ENCODE measurements at places on chromosomes 13 and 19. TPM values are rescaled to one million over a fixed set of nuclear protein-coding genes. Genes with fewer than 3 reads are reported as not detected.

- H3K4me3 ChIP-seq, result no peak overlapping the region
- DNase-seq, result no peak
- no peaks in the 10 kb centered on the region for H3K4me1 ChIP-seq
- no peaks in the 10 kb centered on the region for H3K36me3 ChIP-seq
- H3K27me3 ChIP-seq, result no peaks in the 10 kb centered on the region
Measured at GRCh38 chr13:44487989-44488388, 88.1 kb downstream of the TSC22D1 start.

Gene CEACAM20
- total RNA-seq, result not detected

GRCh38 chr13:24887759-24888158, 123.8 kb downstream of the RNF17 start:
- H3K4me3 ChIP-seq, result no peak overlapping the region
- H3K36me3 ChIP-seq, result peaks cover 9% of the 10 kb centered on the region
- H3K27me3 ChIP-seq, result no peaks in the 10 kb centered on the region
- no peaks in the 10 kb centered on the region for H3K4me1 ChIP-seq
- DNase-seq, result no peak

DNA sequence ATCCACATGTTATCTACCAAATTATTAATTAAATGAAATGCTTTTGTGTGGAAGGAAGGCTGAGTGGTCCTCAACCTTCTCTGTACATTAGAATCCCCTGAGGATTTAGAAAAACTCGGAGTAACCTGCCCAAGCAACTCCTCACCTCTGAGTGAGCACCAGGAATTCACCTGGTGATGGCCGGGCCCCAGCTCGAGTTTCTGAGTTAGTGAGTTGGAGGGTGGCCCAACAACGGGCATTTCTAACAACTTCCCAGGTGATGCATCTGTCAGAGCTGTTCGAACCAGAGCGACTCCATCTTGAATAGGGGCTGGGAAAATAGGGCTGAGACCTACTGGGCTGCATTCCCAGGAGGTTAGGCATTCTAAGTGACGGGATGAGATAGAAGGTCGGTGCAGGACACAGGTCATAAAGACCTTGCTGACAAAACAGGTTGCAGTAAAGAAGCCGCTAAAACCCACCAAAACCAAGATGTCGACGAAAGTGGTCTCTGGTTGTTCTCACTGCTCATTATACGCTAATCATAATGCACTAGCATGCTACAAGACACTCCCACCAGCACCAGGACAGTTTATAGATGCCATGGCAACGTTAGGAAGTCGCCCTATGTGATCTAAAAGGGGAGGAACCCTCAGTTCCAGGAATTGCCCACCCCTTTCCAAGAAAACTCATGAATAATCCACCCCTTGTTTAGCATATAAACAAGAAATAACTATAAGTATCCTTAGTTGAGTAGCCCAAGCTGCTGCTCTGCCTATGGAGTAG, 44.2 kb upstream of the SHISA2 start:
- no peaks in the 10 kb centered on the region for H3K4me1 ChIP-seq
- no peak for DNase-seq
- no peaks in the 10 kb centered on the region for H3K27me3 ChIP-seq
- no peaks in the 10 kb centered on the region for H3K36me3 ChIP-seq

Gene LILRB5
- not detected for total RNA-seq

- H3K4me3 ChIP-seq, result no peak overlapping the region
- peak; percentile 61 for DNase-seq
- H3K27me3 ChIP-seq, result peaks cover 34% of the 10 kb centered on the region
- H3K27ac ChIP-seq, result no peak overlapping the region
- no peaks in the 10 kb centered on the region for H3K36me3 ChIP-seq
- H3K4me1 ChIP-seq, result no peaks in the 10 kb centered on the region
Measured at GRCh38 chr13:111429064-111429558, 108.7 kb downstream of the TEX29 start.

- H3K4me3 ChIP-seq, result no peak overlapping the region
- H3K27ac ChIP-seq, result no peak overlapping the region
Measured at GRCh38 chr13:113931841-113932459, 41.9 kb downstream of the C13orf46 start.

DNA sequence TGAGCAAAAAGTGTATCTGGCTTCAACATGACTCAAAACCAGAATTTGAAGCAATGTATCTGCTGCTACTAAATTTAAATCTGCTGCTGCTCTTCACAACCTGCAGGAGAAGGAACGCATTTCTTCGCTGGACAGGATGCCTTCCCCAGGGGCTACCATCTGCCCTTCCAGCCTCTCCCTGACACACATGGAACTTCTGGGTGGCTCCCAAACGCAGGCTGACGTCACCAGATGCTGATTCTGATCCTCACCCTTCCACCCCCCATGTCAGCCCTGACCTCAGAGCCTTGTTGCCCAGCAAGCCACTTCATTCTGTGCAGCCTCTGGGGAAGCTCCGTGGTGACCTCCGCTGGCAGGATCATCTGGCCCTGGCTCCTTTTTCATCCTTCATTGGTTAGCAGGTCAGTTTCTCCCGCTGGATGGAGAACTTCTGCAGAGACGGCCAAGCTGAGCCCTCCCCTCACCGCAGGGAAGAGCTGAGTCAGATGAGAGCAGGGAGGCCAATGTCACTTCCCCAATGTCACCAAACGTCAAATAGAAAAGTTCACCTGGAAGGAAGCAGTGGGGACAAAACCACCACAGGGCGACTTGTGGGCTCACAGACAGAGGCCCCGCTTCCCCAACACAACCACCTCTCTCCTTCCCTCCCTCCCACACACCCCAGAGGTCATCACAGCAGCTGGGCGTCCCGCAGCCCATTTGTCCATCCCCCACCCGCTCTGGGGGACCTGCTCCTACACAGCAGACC, 14.0 kb upstream of the RAB20 start:
- no peak overlapping the region for H3K27ac ChIP-seq
- H3K36me3 ChIP-seq, result peaks cover 6% of the 10 kb centered on the region
- no peaks in the 10 kb centered on the region for H3K4me1 ChIP-seq
- peaks cover 51% of the 10 kb centered on the region for H3K27me3 ChIP-seq
- no peak overlapping the region for H3K4me3 ChIP-seq
- no peak for DNase-seq

DNA sequence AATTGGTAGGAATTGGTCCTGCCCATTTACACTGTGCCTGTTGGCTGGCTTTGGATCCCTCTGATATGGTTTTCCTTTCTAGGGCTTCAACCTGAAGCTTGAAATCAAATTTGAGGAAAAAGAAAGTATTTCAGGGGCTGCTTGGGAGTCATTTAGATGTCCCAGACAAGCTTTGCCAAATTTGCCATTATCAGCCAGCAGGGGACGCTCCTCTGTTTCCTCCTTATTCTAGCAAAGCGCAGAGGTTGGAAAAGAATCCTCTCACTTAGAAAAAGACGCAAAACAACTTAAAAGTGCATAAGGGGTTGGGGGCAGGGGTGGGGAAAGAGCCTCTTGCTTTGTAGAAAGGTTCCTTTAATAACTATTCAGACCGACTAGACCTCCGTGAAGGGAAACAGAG, 1211.1 kb upstream of the PCDH20 start:
- no peak overlapping the region for H3K4me3 ChIP-seq
- no peak overlapping the region for H3K27ac ChIP-seq
- no peaks in the 10 kb centered on the region for H3K36me3 ChIP-seq
- DNase-seq, result peak; percentile 8
- H3K27me3 ChIP-seq, result no peaks in the 10 kb centered on the region
- no peaks in the 10 kb centered on the region for H3K4me1 ChIP-seq

Gene NALCN
- total RNA-seq, result 8.5 TPM

Gene ZNF222
- total RNA-seq, result 4.3 TPM

- H3K4me1 ChIP-seq, result no peaks in the 10 kb centered on the region
- DNase-seq, result no peak
Measured at GRCh38 chr13:98246538-98247172, 69.6 kb upstream of the RNF113B start.

DNA sequence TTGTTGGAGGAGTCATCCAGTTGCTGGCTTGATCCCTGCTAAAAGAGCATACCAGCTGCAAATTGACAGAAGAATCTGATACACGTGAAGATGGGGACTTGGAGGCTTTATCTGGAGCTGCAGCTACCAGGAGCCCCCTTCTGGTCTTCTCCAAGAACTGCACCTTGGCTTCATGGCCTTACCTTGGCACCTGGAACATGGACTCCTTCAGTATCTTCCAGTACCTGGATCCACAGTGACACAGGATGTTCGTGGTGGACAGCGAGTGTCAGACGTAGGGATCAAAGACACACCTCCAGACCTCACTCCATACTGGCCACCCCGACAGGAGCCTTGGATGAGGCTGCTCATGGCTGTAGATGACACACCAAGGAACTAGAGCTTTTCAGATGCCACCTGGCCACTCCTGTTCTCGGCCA, 9.9 kb upstream of the ACSBG2 start:
- peak; percentile 90 for DNase-seq
- no peak overlapping the region for H3K27ac ChIP-seq
- H3K27me3 ChIP-seq, result no peaks in the 10 kb centered on the region
- H3K36me3 ChIP-seq, result no peaks in the 10 kb centered on the region
- peaks cover 5% of the 10 kb centered on the region for H3K4me1 ChIP-seq
- no peak overlapping the region for H3K4me3 ChIP-seq

DNA sequence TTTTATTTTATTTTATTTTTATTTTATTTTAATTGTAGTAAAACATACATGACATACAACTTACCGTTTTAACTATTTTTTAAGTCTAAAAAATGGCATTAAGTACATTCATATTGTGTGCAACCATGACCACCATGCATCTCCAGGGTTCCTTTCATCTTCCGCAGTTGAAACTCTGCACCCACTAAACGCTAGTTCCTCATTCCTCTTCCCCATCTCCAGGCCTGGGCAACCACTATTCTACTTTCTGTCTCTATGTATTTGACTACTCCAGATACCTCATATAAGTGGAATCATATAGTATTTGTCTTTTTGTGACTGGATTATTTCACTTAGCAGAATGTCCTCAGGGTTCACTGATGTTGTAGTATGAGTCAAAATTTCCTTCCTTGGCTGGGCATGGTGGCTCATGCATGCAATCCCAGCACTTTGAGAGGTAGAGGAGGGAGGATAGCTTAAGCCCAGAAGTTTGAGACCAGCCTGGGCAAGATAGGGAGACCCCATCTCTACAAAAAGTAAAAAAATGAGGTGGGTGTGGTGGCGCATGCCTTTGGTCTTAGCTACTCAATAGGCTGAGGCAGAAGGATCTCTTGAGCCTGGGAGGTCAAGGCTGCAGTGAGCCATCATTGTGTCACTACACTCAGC, 55.7 kb upstream of the ZNF507 start:
- H3K27me3 ChIP-seq, result no peaks in the 10 kb centered on the region
- no peak overlapping the region for H3K4me3 ChIP-seq
- H3K4me1 ChIP-seq, result no peaks in the 10 kb centered on the region
- H3K27ac ChIP-seq, result no peak overlapping the region

Gene STARD13
- 31.9 TPM for total RNA-seq

Gene BEST2
- total RNA-seq, result 0.70 TPM

- H3K27me3 ChIP-seq, result no peaks in the 10 kb centered on the region
- peak; percentile 34 for DNase-seq
- peaks cover 66% of the 10 kb centered on the region for H3K36me3 ChIP-seq
- H3K4me1 ChIP-seq, result peaks cover 33% of the 10 kb centered on the region
Measured at GRCh38 chr19:39410017-39410830, 2.2 kb upstream of the PLEKHG2 start.

DNA sequence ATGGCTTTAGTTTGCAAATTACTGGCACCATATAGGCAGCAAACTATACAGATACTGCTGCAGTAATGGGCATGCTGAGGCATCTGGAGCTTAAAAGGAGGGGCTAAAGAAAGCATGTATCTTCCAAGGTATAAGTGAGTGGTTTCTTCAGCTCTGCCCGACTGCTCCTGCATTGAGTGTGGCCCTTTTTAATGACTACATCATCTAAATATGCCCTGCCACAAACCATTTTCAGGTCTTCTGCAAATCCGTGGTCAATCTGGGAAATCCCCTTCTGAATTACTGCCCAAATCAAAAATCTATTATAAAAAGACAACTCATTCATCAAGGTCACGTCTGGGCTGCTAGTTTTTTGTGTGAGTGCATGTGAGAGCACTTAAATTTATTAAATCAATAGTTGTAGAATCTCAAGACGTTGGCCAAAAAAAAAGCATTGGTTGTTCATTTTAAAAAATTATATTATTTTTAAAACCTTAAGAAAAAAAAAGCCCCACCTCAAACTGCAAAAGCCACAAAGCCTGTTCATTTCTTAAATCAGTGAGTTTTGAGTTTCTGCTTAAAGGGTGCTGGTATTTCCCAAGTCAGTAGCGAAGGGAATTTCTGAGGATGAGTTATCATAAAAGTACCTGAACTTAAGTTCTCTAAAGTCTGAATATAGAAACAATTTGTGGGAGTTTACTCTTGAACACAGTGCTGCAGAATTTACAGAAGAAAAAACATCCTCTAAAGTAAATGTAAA, 16.3 kb downstream of the LCP1 start:
- no peak for DNase-seq
- H3K36me3 ChIP-seq, result no peaks in the 10 kb centered on the region
- H3K27me3 ChIP-seq, result peaks cover 78% of the 10 kb centered on the region

Gene EBI3
- 0.35 TPM for total RNA-seq

Gene PCDH20
- total RNA-seq, result not detected

Gene FLT3LG
- 3.6 TPM for total RNA-seq

Gene VAV1
- total RNA-seq, result not detected

Gene WTIP
- total RNA-seq, result 22.6 TPM

DNA sequence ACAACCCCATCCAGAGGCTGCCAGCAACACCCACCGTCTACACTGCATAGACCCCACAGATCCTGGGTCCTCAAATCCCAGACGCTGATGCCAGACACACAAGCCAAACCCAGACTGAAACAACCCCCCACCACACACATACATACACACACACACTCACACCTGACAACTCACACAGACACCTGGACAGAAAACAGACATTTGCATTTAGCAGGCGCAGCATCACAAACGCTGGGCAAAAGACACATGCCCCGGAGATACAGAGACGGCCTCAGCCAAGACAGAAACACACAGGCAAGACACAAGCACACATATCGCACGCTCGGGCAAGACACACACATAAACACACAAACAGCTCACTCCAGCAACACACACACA, 1.3 kb downstream of the BBC3 start:
- no peak overlapping the region for H3K4me3 ChIP-seq
- peaks cover 18% of the 10 kb centered on the region for H3K4me1 ChIP-seq
- H3K27me3 ChIP-seq, result no peaks in the 10 kb centered on the region
- no peak overlapping the region for H3K27ac ChIP-seq

- no peak overlapping the region for H3K27ac ChIP-seq
- no peak overlapping the region for H3K4me3 ChIP-seq
- peaks cover 77% of the 10 kb centered on the region for H3K27me3 ChIP-seq
- no peak for DNase-seq
- no peaks in the 10 kb centered on the region for H3K36me3 ChIP-seq
Measured at GRCh38 chr13:91187522-91187921, 160.0 kb upstream of the MIR17HG start.

All from MCF 10A (cell line).